ENCODE measurements at places on chromosomes 3 and 15.

DNA sequence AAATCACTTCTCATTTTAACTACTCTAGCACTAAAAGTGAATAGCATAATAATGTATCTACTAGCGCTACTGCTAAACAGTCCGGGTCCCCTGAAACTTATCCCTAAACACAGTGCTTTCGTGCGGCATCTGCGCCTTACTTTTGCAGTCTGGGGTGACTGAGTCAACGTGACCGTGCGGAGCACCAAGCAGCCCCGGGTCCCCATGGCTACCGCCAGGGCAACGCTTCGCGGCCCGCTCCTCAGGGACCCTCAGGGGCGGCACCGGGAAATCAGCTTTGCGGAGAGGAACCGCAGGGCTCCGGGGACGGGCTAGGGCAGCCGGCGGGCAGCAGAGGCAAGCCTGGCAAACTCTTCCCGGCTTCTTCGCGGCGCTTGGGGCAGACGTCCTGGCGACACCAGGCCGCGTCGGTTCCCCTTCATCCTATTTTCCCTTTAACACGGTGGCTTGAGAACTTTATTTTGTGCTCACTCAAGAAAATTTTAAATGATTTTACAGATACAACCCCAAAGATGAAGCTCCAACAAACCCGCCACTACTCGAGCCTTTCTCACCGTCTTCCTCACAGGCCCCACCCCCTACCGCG, 757 bp upstream of the DIPK2A start:
- peak; percentile 21 for DNase-seq

DNA sequence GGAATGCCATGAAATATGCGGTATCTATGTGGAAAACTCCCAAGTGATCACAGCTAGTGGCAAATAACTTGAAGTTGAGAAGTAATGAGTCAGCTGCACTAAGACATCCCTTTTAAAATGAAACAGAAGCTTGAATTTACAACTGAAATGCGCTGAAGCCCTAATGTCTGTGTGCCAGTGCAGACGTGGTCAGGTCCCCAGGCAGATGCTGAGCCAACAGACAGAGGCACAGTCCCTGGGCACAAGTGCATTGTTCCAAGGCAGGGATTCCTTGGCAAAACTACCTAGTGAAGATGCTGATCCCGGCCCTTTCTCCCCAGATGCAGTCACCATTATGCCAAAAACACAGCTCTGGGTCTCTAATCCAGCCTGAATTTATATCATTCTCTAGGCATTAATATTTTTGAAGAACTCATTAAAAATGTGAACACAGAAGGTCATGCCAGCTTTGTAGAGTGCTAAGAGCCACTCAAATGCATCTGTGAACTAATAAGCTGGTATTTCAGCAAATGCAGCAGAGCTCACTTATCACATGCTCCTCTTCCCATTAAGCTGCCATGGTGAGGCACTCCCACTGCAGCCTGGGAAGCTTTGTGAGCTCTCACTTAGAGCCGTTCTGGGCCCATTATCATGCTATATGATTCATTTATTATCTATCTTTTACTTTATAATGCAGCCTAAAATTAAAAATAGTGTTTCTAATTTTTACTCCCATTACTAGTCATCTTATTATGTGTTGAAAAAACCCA, 200.1 kb downstream of the GABRB3 start:
- no peak for DNase-seq

DNA sequence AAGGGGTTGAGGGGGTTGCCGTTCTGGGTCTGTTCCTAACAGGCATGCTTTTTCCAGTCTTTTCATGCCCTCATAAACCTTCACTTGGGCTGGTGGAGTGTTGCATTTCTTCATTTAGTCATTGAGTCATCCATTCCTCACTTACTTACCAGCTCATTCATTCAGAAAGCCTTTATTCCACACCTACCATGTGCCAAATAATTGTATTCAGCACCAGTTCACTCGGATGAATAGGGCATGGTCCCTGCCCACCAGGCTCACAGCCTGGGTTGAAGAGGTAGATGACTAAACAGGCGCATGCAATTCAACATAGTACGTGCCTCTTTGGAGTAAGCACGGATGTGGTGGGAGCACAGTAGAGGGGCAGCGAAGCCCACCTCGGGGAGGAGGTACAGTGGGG, 35.1 kb upstream of the THSD4 start:
- DNase-seq = peak; percentile 39

DNA sequence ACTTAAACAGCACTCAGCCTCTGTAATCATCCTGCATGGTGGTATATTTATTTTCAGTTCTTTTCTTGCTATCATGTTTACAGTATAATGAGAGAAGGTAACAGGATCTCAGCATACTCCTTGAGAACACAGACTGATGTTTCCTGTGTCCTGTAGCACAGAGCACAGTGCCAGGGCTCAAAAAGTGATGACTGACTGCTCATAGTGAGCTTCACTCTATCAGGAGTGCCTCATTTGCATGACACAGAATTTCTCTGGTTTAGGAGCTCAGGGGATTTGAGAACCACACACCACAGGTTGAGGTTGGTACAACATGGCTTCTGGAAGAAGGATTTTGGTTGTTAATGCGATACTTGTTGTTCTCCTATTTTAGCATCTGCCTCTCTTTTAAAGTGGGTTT, 68.5 kb upstream of the SLC2A2 start:
- DNase-seq = no peak

DNA sequence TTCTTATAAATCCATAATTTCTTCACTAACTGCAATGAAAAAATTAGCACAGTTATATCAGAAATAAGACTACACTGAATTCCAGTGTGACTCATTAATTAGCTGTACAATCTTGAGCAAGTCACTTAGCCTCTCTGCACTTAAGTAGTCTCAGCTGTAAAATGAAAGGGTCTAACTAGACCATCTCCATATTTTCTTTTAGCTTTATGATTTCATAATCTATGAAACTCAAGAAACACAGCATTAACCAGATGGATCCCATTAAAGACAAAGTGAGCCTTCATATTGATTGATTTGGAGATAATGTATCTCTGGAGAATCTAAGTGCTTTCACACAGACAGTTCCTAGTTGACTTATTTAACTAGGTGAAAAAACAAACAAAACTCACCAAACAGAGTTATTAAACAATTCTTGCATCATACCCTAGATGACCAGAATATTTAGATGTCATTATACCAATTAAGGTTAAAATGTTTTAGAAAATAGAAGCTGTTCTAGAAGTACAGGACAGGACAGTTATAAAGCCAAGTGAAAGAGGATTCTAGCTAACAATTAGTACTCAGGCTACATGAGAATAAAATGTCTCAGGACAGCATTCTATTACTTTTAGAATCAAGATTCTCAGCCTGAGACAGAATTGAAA, 11.2 kb downstream of the CSNK1G1 start:
- DNase-seq = no peak

DNA sequence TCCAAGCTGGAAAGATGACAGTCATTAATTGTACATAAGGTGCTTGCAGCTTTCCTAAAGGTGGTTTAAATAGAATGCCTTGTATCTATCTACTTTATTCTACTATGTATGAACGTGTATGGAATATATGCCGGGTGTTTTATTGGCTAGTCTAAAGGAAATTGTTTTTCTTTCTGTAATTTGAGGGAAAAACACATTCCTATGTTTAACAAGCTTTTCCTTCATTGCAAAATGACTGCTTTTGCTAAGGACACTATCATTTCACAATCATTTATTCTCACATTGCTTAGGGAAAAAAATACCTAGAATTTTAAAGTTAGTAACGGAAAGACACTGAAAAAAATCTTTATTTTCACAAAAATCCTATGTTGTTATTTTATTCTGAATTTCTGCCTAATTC, 141.7 kb downstream of the WDR76 start:
- no peak for DNase-seq

- DNase-seq = peak; percentile 32
Measured at GRCh38 chr3:170128977-170129431, 52.5 kb downstream of the PHC3 start.

DNA sequence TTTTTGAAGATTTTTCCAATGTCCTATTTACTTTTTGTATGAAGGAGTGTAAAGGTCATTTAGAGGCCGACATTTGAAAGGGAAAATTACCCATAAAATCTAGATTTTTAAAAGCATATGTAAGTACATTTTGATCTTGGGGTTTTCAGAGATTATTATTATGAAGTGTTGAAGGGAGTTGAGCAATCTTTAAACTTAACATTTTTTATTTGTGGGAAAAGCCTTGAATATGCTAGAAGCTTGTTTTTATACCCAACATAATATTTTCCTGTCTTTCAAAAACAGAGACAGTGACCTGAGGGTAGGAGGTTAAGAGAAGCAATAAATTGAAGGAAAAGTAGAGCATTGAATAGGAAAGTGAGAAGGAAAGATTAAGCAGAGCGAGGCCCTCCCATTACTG, 85.7 kb downstream of the SLMAP start:
- no peak for DNase-seq

DNA sequence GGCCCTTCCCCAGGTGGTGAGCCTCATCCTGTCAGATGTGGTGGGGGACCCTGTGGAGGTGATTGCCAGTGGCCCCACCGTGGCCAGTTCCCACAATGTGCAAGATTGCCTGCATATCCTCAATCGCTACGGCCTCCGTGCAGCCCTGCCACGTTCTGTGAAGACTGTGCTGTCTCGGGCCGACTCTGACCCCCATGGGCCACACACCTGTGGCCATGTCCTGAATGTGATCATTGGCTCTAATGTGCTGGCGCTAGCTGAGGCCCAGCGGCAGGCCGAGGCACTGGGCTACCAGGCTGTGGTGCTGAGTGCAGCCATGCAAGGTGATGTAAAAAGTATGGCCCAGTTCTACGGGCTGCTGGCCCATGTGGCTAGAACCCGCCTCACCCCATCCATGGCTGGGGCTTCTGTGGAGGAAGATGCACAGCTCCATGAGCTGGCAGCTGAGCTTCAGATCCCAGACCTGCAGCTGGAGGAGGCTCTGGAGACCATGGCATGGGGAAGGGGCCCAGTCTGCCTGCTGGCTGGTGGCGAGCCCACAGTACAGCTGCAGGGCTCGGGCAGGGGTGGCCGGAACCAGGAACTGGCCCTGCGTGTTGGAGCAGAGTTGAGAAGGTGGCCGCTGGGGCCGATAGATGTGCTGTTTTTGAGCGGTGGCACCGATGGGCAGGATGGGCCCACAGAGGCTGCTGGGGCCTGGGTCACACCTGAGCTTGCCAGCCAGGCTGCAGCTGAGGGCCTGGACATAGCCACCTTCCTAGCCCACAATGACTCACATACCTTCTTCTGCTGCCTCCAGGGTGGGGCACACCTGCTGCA, 4.8 kb downstream of the GLYCTK start:
- DNase-seq = no peak

DNA sequence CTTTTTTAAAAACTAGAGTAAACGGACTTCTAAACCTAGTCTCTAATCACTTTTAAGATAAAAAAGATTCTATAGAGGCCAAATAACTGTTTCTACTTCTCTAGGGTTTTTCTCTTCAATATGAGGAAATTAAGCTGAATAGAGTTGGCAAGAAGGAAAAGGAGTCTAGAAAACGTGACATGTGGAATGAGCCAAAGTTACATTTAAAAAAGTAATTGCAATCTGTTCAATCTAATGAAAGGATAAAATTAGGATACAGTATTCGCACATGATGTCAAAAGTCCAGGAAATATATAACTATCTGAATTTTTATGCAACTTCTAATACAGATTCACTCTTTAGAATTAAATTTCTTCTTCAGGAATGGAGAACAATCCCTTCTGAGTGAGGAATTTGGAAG, 300.1 kb downstream of the ULK4 start:
- DNase-seq = no peak

- DNase-seq = no peak
Measured at GRCh38 chr3:64892671-64893309, 205.0 kb upstream of the ADAMTS9 start.

DNA sequence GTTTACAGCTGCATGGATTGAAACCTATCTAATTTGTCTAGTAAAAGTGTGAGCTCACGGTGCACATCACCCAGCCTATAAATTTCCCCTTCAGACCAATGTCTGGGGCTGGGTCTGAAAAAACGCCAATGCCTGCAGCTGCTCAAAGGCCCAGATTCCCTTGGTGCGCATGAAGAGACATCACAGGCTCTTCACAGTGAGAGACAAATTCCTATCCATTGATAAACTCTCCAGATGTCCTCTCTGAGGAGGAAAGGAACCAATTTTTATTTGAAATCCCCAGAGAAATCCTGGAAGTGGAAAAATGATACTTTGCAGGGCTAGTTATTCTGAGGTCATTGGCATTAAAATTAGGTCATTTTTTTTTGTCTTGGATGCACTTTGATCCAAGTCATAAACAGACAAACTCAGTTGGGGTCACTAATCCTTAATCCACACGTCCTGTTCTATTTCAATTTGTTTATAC, 360.5 kb downstream of the EPHA3 start:
- DNase-seq = no peak

DNA sequence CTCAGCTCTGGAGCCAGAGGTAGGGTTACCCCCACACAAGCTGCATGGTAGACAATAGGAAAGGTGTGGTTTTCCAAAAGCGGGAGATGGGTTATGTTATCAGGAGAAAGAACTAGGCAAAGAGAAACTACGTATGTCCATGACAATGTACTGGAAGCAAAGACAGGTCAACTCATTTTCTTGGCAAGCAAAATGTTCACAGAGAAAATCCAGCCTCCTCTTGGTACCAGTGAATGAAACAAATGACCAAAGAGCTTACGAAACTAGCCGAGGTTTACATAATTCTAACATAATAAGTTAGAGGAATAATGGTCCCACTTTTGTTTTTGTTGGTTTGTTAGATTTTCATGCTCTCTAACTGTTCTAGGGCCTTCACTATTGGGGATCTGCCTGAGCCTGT, 338.1 kb upstream of the TGFBR2 start:
- no peak for DNase-seq

- DNase-seq = no peak
Measured at GRCh38 chr3:149534671-149535332, 60.3 kb downstream of the TM4SF4 start.

DNA sequence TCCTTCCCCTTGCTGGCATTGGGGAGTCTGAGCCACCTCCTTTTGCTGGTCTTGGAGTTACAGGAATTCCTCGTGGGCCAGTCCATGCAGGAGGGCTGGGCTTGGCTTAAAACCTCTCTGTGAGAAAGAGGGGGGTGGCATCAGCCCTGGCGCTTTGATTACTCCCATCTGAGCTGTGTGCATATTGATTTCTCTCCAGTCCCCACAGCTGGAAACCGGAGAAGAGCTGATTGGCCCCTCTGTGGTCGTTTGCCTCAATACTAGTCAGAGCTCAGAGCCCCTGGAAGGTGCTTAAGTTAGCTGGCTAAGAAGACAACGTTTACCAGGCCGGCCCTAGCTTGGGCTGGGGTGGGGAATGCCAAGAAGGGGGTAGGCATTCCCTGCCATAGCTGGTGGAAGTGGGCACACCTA, 4.0 kb upstream of the RASGRF1 start:
- DNase-seq = no peak

GRCh38 chr15:50523851-50524251, 22.6 kb downstream of the USP50 start:
- DNase-seq = no peak

- no peak for DNase-seq
Measured at GRCh38 chr3:64717872-64718613, 30.2 kb upstream of the ADAMTS9 start.

- DNase-seq = no peak
Measured at GRCh38 chr15:95298729-95299128, 1031.8 kb upstream of the NR2F2 start.

GRCh38 chr3:147383617-147384016, 22.7 kb downstream of the ZIC4 start:
- no peak for DNase-seq

Measured in RWPE1 (cell line).